ENCODE measurements at places on chromosomes 1 and 21.

DNA sequence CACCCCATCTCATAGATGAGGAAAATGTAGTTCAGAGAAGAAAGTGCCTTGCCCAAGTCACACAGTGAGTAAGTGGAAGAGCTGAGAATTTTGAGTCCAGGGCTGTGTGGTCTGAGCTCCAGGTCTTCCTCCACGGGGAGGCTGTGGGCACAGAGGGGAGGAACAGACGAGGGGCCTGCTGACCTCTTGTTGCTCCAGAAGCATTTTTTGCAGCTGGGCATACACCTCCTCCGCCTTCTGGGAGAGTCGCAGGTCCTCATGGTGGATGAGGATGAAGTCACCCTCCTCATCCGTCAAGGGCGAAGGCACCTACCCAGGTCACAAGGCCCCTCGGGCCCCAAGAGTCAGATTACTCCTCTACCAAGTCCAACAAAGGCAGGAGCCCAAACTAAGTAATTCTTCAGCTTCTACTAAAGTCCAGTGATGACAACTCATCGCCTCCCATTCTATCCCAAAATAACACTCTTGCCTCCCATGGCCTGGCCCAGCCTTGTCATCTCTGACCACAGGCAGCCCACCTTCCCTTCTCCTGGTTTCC is 9.1 kb downstream of the CC2D1B start:
- no peak for DNase-seq

- DNase-seq, result no peak
Measured at GRCh38 chr1:91124290-91124985, 102.6 kb upstream of the ZNF644 start.

- no peak for DNase-seq
Measured at GRCh38 chr1:156416993-156417392, 48.0 kb downstream of the RHBG start.

DNA sequence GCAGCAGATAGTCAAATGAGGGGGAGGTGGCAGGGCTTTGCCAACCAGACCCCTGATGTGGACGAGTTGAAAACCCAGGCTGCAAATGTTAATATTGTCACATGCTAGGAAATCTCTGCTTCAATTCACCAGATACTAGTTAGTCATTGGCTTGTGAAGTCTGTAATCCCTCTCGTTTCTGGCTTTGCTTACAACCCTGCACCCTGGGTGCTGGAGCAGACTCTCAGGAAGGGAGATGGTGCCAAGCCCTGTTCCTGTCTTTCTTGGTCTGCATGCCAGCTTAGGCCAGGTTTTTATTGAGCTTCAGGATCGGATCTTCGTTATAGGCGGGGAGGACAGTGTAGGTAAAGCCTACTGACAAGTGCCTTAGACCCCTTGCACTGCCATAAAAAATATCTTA is 53.3 kb downstream of the MDM4 start:
- no peak for DNase-seq

DNA sequence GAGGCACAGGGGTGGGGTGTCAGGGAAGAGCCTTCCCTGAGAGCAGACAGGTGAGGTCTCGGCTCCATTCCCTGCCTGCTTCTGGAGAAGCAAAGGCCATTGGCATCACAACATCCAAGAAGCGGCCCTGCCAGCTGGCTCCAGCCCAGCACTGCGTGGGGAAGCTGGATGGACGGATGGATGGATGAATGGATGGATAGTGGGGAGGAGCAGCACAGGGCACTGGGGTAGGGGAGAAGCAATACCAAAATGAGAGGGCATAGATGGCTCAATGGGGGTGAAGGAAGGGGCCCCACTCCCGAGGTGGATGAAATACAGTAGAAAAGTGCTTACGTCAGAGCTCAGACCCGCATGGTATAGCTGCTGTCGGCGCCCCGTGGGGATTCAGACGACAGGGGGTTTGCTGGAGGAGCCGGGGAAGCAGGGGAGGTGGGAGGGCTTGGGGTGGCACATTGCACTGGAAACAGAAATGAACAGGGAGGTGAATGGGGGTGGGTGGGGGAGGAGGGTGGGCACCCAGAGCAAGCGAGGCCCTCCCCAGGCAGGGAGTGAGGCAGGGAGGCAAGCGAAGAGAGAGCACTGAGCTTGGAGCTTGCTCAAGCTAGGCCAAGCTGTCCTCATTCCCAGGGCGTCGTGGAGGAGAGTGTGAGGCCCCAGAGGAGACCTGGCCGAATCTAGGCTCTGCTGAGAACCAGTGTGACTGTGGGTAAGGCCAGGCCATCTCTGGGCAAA is 9.5 kb upstream of the GOLT1A start:
- DNase-seq, result no peak

DNA sequence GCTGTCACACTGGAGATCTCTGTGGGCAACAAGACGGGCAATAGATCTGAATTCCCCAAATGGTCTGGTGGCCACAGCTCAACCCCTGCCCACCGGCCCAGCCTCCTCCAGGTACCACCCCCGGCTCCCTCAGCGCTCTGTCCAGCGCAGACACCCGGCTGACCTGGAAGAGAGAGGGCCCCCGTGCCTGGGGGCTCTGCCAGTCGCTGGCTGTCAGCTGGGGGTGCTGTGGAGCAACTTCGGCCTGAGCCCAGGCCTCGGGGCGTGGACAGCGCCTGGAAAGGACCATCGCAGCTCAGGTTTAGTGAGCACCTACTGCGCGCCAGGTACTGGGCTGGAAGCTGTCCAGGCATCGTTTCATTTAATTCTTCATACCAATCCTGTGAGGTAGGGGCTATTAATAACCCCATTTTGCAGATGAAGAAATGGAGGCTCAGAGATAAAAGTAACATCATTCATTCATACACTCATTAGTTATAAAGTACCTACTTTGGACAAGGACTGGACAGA is 51.0 kb downstream of the AHDC1 start:
- DNase-seq, result no peak

- peak; percentile 72 for DNase-seq
Measured at GRCh38 chr1:36350659-36351226, 27.3 kb upstream of the EVA1B start.
